ENCODE measurements at places on chromosomes 1 and 21.

DNA sequence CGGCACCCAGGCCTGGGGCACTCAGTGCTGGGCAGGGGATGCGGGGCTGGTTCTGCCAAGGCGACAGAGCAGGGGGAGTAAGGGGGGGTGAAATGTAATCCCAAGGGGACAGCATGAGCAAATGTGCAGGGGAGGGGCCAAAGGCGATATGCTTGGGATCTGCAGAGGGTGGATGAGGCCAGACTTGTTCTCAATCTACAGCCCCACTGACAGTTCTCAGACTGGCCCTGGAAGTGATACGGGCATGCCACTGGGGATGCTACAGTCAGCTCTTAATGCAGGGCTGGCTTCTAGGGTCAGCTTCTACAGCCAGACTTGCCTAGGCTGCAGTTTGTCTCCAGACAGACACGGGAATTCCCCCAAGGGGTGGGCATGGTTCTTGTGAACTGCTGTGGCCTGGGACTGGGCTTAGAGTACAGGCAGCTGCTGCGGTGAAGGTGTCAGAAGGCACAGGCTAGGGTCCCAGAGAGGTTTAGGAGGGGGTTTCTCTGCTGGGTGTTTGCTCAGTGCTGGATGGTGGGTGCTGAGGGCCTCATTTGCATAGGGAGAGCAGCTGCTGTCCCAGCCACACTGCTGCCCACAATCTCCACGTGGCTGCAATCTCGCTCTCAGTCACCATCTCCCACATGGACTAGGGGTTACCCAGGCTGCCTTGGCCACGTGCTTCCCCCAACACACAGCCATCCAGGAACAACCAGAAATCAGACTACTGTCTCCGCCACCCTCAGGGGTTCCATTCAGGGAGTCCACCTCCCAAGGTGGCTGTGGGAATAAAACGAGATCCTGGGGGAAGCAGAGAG lies 190.1 kb downstream of the HIVEP3 start:
- DNase-seq: no peak

DNA sequence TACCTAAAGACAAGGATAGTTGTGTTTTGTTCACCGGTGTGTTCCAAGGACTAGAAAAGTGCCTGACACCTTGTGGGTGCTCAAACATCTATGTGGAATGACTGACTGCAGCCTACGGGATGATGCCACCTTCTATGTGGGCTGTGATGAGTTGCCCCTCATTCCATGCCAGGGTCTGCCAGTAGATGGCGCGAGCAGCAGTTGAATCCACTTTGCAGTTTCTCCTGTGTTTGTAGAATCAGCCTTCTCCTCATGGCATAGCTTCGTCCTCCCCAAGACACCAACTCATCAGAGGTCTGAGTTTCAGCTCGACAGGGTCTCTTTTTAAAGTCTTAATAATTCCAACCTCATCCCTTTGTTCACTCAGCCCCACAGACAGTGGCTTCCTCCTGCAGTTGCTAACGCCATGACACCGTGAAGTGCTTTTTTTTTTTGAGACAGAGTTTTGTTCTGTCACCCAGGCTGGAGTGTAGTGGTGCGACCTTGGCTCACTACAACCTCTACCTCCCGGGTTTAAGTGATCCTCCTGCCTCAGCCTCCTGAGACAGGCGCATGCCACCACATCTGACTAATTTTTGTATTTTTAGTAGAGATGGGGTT lies 133.7 kb downstream of the CAPN8 start:
- peak; percentile 9 for DNase-seq

DNA sequence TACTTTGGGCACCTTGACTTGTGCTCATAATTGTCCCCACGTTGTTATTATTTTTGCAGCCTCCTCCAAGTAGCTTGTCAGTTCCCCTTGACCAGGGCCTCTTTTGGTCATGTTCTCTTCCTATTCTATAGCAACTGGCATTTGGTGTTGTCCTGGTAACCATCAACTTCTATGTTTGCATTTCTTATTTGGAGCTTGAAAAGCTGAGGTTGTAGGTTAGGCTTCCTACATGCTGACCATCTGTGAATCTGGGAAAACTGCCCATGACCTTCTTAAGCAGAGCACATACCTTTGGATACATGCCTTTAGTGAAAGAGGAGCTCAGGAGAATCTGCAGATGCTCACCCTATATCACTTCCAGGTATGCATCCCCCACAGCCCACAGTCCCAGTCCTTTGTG lies 160.8 kb downstream of the HHAT start:
- DNase-seq: no peak

GRCh38 chr1:20174937-20175666 lies 10.8 kb upstream of the UBXN10 start:
- DNase-seq: no peak

DNA sequence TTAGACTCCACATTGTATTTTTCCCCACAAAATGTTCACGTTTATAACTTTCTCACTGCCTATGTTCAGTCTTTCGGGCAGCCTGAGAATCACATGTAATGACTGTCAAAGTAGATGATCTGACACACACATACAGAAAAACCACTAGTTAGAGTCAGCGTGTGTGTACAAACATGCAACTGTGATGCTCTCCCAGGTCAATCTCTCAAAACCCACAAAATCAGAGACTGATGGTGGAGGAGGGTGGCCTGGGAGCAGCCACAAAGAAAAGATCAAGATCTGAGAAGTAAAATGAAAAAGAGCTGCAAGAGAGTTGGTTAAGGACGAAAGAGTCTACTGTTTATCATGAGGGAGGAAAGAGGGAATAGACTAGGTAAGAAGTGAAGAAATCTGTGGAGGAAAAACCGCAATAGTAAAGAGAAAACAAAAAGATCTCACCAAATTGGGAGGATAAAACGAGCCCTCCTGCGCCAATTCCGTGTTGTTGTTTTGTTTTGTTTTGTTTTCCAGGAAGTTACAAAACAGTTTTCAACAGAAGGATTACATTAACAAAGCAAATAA lies 2.3 kb downstream of the EGLN1 start:
- DNase-seq: no peak

DNA sequence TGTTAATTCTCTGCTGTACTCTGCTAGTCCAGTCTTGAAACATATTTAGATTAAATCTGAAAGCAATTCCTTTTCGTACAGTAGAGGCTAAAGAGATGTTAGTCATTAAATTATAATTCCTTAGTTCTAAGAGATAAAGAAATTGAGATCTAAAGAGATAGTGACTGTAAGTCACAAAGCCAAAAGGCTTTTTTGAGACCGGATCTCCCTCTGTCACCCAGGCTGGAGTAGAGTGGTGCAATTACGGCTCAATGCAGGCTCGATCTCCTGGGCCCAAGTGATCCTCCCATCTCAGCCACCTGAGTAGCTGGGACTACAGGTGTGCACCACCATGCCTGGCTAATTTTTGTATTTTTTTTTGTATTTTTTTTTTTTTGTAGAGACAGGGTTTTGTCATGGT lies 64.7 kb downstream of the TPR start:
- no peak for DNase-seq

DNA sequence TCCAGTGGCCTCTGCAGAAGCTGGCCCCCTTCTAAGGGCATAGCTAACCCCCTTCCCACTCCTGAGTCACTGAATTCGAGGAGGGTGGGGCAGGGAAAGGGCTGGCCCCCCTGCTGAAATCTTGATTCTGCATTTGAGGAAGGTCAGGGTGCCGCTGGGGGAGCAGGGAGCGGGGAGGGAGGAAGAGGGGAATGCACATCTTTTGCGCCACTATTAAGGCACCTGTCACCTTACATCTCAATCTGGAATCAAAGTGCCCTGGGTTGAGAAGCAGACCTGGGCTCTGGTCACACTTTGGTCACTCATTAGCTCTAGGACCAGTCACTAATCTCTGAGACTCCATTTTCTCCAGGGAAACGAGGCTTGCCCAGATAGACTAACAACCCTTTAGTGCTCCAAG lies 62.0 kb downstream of the TOR1AIP2 start:
- no peak for DNase-seq

DNA sequence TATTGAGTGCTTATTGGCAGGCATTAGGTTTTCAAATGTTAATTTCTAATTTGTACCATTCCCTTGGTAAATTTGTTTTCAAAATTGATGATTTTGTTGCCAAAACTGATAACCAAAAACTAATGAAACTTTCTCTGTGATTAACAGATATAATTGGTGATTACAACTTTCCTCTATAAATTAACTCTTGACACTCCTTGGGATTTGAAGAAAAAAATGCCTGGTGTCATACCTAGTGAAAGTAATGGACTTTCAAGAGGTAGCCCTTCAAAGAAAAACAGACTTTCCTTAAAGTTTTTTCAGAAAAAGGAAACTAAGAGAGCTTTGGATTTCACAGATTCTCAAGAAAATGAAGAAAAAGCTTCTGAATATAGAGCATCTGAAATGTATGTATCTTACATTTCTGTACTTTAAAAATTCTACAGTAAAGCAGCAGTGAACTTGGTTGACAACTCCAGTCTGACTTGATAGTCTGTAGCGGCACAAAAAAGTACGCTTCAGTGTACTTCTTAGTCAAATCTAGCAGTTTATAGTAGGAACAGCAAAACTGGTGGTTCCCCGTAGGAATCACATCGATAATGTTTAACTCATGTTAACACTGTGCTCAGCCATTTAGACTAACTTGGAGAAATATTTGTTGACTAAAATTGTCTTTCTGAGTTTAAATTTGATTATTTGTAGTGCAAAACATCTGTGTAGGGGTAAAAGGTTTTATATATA lies 3.0 kb downstream of the USP1 start:
- no peak for DNase-seq

DNA sequence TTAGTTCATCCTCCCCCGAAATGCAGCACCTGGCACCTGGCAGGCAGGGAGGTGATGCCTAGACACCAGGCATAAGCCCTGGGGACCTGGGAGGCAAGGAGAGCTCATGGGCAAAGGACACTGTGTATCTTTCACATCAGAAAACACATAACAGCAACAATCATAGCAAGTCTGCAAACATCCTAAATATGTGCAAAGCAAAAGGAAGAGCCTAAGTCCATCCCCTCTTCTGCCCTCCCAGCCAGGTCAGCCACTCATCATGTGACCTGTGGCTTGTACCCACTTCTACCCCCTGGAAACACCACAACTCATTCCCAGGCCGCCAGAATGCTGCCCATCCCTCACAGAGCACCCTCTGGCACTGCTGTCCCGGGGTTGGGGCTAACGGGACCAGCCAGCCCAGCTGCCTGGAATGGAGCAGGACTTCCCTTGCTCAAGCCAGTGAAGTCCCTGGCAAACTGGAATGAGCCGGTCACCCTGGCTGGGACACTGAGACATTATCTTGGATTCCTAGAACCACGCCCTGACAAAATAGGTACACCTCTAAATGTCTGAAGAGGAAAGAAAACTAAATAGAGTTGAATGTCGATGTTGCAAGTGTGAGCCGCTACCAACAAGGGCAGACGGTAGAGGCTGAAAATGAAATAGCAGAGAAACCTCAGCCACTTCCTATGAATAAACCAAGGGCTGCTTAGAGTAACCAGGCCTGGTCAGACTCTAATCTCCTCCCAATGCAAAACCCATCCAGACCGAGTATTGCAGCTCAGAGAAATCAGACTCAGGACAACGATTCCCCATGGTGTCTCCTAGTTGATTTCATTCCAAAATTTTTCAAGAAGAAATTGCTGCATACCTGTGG lies 29.4 kb downstream of the TMPRSS2 start:
- no peak for DNase-seq

DNA sequence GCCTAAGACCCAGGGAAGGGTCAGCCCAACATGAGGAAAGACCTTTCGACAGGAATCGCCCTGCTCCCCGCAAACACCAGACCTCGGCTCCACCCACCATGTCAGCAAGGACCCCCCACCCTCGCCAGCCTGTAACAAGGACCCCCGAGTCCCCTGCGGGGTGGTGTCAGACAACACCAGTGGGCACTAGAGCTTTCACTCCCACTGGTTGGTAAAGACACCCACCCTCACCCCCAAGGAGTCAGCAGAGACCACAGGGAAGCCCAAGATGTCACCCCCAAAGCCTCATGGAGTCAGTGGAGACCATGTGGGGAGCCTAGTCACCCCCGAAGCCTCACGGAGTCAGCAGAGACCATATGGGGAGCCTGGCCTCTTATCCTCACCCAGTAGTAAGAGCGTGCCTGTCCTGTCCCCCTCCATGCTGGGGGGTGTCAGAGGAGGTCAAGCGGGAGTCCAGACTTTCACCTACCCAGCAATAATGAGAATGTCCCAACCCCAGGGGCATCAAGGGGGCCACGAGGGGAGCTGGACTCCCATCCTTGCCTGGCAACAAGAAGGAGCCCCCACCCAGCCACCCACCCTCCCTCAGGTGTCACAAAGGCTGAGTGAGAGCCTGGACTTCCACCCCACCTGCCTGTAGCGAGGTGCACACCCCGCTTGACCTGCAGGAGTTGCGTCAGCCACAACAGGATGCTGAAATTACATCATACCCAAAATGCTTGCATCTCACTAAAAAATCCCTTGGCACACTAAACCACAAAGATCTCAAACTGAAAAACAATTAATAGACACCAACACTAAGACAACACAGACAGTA lies 24.8 kb downstream of the SLC19A1 start:
- DNase-seq: no peak

DNA sequence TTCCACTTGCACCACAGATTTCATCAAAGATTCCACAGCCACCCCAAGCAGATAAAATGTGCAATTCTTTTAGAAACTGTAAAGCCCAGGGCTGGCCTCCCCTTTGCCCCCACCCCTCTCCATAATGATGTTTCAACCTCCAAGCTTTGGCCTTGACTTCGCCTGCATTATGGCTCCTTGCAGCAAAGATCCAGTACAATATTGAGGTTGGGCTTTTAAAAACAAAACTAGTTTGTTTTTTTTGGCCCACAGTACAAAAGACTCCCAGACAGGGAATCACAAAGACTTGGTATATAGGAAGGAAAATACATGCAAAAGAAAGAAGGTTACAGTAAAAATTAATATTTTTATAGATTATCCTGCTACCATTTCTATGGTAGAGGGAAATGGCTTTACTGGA lies 356.5 kb upstream of the PTBP2 start:
- DNase-seq: no peak

GRCh38 chr1:147189514-147189913 lies 17.2 kb upstream of the PRKAB2 start:
- DNase-seq: no peak

- no peak for DNase-seq
These were observed 259.5 kb upstream of the CHRM3 start for GRCh38 chr1:239126884-239127283.

DNA sequence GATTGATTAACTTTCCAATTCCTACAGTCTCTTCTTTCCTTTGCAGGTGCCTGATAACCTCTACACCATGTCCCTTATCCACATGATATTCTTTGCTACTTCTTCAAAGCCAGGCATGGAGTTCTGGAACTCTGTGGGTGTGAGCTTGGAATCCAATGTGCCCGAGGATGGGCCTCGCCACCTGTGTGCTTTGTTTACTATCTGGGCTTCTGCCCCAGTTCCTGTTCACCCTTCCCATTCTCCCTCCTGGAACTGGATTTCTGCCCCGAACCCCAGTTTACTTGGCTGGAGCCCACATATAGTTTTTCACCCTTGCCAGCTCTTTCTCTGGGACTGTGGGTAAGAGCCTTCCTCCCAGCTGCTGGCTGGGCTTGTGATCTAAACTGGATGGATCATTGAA lies 75.2 kb upstream of the AK4 start:
- DNase-seq: no peak

- DNase-seq: no peak
These were observed 3.2 kb downstream of the S100A9 start for GRCh38 chr1:153360592-153361479.

- DNase-seq: no peak
These were observed 63.0 kb downstream of the HIVEP3 start for GRCh38 chr1:41855713-41856112.

Data from effector memory CD4-positive, alpha-beta T cell (primary cell).